ENCODE measurements at places on chromosomes 5 and 9.

- no peak for DNase-seq
Measured at GRCh38 chr5:54672871-54673270, 155.3 kb downstream of the SNX18 start.

- DNase-seq: peak; percentile 5
Measured at GRCh38 chr5:89187883-89188465, 305.0 kb upstream of the MEF2C start.

DNA sequence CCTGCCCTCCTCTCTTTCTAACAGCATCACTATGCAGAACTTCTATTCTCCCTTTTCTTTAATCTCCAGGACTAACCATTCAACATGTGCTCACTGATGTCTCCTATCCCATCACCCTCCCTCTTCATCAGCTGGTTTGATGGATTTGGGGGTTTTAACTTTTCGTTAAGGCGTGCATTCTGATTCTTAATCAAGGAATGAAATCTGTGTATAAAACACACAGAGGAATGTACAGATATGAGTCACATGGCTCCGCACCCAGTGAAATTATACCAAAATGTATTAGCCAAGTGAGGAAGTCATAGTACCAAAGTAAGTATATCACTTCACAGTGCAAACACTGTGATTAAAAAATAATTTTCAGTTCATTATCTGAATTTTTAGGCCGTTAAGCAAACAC lies 35.2 kb downstream of the MARCHF11 start:
- no peak for DNase-seq

DNA sequence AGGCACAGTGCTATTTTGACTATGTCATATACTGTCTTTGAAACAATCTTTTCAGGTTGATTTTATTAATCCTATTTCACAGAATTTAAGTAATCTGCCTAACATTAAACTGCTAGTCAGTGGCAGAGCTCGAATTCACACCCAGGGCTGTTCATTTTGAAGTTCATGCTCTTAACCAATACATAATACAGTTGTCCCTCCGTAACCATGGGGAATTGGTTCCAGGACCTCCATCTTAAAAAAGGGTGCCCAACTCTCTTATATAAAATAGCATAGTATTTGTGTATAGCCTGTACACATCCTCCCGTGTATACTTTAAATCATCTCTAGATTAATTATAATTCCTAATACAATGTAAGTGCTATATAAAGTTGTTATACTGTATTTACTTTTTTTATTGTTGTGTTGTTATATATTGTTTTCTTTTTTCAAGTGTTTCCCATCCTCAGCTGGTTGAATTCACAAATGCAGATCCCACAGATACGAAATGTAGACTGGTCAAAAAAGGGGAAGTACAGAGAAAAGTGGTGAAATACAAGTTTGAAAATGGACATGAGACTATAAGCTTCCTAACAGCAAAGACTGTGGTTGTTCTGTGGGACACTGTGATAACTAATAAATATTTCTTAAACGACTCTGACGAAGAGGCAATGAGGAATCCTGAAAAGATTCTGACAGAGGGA lies 18.3 kb downstream of the RFX3 start:
- peak; percentile 16 for DNase-seq

DNA sequence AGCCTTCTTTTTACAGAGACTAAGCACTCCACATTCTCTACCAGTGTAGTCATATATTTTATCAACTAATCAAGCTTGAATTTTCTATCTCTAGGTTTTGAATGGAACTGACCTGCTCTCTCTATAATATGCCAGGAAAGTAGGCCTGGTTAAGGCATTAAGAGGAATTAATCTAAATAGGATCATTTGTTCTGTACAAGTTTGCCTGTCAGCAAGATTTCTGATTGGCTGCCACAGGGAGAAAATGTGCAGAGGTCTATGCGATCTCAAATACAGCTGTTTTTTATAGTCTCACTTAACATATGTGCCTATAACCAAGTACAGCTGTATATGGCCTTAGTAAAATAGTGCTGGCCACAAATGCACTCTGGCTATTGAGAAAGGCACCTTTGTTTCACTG lies 418.8 kb downstream of the KDM4C start:
- no peak for DNase-seq

- DNase-seq: peak; percentile 89
Measured at GRCh38 chr9:129413537-129414376, 207.1 kb downstream of the C9orf50 start.

GRCh38 chr5:83488821-83489220 lies 17.3 kb downstream of the VCAN start:
- no peak for DNase-seq

DNA sequence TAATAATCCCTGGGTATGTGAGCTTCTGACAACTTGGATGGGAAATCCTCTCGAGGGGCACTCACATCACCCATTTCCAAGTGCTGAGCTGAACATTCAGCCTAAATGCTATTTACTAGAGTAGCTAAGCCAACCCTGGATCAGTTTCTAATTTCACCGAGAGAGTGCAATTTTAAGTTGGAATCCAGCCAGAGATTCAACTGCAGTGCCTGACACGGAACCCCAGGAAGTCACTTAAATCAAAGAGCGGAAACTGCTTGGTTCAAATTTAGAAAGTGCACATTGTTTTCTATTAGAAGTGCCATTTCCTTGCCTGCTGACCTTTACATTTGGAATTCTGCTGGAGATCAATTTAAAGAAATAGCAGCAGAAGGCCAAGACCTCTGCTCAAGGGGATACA lies 8.8 kb downstream of the SPRY4 start:
- peak; percentile 51 for DNase-seq

DNA sequence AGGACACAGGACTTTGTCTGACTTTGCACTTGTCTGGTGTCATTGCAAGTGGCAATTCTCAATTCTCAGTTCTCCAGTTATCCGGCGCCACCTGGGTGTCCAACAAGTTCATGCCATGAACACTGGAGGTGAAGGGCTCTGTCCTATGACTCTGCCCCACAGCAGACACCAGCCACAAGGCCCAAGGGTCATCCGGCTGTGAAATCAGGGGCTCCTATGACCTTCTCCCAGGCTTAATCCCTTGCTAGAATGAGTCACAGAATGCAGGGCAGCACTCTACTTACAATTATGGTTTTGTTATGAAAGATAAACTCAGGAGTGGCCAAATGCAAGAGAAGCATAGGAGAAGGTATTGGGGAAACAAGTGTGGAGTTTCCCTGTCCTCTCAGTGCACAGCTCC lies 392.0 kb downstream of the GADD45G start:
- no peak for DNase-seq

- no peak for DNase-seq
Measured at GRCh38 chr9:9392755-9393154, 1220.0 kb downstream of the PTPRD start.

DNA sequence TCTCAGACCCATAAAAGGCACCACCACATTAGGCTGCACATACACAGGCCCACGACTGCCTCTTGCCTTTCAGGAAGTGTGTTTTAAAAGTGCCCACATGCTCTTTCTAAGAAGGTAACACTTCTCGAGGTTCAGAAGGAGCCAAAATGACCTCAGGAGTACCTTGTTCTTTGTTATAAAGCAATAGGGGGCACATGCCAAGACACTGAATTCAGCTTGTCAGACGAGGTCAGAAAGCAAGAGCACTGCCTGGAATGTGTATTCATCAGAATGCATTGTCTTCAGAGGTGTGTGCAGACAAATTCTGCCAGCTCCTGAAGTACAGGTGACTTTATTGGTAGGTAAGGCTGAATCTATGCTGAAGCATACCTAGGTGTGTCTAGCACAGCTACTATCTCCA lies 114.5 kb upstream of the IRX1 start:
- no peak for DNase-seq

All from NCI-H146 (cell line).